Activated effector memory CD4-positive, alpha-beta T cell treated with Interleukin-2 at 50 U/mL for 16 hours (primary cell): ENCODE measurements at places on chromosomes 13 and 19.

GRCh38 chr19:44003461-44004009 is 778 bp downstream of the ZNF230 start:
- DNase-seq, result no peak

- no peak for DNase-seq
Observed at GRCh38 chr19:50290011-50290410, 39.2 kb downstream of the KCNC3 start.

DNA sequence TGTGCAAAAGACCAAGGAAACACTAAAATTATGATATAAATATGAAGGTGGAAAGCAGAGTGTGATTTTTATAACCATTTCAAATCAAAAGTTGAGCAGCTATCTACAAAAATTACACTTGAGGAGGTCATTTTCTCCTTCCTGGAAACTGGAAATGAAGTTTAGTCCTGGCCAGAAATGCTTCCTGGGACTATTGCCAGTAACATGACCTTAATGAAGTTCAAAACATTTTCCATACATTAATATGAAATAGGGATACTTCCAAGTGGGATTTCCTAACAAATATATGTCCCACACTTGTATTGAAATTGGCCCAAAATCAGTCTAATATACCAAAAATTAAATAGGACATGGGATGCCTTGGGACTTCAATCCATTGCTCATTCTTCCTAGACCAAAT is 1556.8 kb upstream of the MIR17HG start:
- no peak for DNase-seq

- no peak for DNase-seq
Observed at GRCh38 chr19:30708416-30709178, 336.4 kb downstream of the ZNF536 start.

DNA sequence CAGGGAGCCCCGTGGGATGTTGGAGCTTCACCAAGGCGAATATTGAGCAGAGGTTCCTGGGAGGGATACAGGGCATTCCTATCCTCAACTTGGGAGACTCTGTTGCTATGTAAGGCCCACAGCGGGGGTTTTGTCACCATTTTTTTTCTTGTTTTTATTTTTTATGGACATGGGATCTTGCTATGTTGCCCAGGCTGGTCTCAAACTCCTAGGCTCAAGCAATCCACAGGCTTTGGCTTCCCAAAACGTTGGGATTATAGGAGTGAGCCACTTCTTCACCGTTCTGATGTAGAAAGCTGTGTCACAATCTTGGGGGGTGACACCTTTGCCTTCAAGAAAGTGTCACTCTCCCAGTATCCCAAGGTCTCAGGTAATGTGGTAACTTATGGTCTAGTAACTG is 2.6 kb downstream of the DLL3 start:
- no peak for DNase-seq

- no peak for DNase-seq
Observed at GRCh38 chr19:33171222-33171795, 22.8 kb upstream of the LRP3 start.

- DNase-seq, result no peak
Observed at GRCh38 chr13:110306960-110307766, at the start of the genes COL4A1 and COL4A2. COL4A1 (minus strand) TSS chr13:110307157; CDS start chr13:110307027, 130 bp downstream. COL4A2 (plus strand) TSS chr13:110307284; CDS start chr13:110307904, 620 bp downstream.

GRCh38 chr19:45508861-45509691 is 1.8 kb downstream of the VASP start:
- peak; percentile 24 for DNase-seq

DNA sequence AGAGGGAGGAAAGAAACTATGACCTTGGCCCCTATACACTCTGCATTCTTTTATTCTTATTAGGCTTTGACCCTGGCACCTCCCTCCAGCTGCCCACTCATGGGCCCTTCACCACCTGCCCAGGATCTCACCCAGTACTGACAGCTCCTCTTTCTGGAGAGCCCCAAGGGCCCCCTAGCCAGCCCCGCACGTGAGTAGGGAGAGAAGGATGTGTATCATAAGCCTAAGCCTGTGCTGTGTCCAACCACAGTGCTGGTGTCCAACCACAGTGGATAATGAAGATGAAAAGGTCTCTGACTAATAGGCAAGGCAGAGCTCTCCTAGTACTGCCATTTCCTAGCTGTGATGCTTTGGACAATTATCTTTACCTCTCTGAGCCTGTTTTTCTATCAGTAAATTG is 4.2 kb downstream of the DMRTC2 start:
- DNase-seq, result no peak

- DNase-seq, result no peak
Observed at GRCh38 chr19:4911314-4911713, 2.0 kb downstream of the UHRF1 start.

GRCh38 chr19:12872941-12873890 is 8.0 kb downstream of the DNASE2 start:
- DNase-seq, result no peak

DNA sequence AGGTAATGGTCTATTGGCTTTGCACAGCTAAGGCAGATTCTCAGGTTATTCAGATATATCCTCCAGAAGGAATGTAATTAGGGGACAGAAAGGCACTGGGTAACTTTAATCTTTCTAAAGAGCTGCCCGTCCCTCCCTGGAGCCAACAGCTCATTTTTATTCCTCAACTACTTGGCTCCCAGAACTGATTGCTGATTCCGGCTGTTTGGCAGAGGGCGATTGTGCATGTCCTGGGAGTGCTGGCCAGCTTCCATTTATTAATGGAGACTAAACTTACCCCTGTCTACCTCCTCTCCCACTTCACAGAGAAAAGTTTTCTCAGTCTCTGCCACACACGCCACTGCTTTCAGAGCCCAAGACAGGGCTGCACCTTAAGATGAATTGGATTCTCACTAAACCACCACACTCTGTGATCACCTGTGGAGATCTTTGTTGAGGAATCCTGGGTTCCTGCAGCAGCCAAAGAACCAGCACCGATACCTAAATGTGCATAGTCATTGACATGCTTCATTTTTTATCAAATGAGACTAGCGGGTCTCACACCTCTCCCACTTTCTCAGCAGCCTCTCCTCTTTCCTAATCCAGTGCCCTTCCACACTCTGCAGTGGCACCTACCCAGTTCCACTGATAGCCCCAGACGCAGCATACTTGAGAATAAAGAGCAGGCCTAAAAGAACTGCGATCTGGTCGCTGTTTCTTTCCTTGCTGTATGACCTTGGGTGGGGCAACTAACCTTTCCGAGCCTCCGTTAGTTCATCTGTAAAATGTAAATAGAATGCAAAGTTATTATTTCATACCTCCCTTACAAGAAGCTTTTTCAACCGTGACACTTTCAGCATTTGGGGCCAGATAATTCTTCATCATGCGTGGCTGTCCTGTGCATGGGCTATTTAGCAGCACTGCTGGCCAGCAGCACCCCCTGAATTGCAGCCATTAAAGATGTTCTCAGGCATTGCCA is 648.7 kb downstream of the UQCRFS1 start:
- DNase-seq, result no peak

DNA sequence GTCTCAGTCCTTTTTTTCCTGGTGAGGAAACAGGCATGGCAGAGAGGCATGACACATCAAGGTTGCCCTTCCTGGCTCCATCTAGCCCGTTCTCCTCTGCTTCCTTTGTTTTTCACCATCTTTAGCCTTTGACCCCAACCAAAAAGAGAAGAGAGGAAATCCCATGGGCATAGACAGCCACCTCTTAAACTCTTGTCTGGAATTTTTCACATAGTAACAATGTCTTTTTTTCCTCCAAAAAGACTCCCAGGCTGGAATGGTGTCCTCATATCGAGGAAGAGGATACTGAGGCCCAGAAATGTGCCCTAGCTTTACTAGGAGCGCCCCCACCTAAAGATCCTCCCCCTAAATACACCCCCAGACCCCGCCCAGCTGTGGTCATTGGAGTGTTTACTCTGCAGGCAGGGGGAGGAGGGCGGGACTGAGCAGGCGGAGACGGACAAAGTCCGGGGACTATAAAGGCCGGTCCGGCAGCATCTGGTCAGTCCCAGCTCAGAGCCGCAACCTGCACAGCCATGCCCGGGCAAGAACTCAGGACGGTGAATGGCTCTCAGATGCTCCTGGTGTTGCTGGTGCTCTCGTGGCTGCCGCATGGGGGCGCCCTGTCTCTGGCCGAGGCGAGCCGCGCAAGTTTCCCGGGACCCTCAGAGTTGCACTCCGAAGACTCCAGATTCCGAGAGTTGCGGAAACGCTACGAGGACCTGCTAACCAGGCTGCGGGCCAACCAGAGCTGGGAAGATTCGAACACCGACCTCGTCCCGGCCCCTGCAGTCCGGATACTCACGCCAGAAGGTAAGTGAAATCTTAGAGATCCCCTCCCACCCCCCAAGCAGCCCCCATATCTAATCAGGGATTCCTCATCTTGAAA is at the start of gene GDF15:
GDF15 (plus strand) TSS at position 484 of the 868 bp plus-strand sequence; CDS start at position 516, 32 bp downstream.
- DNase-seq, result no peak

DNA sequence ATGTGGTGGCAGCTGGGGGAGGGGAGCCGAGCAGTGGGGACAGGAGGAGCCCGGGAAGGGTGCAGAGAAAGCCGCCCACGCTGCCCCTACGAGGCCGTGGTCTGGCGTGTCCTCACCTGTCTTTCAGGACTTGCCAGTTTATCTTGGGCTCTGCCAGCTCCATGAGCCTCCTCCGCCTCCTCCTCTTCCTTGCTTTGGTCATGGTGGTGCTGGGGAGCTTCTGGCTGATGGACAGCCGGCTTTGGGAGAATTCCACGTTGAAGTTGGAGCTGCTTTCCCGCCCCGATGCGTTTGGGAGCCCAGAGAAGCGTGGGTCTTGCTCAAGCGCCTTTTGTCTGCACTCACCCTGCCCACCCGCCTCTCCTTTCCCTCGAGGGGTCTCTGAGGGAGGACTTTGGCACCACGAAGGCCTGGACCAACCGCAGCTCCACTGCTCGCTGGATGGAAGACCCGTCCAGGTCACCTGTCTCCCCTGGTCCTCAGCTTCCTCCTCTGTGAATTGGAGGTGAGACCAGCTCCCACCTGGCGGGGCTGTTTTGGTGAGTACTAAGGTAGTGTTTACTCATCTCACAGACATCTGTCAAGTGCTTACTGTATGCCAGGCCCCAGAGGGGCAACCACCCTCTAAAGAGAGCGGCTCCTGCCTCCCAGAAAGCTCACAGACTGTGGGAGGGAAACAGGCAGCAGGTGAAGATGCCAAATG is 29.7 kb upstream of the MIER2 start:
- no peak for DNase-seq

GRCh38 chr13:73248711-73249580 is 190.1 kb downstream of the KLF5 start:
- DNase-seq, result no peak

- no peak for DNase-seq
Observed at GRCh38 chr19:29485293-29485692, 40.5 kb upstream of the VSTM2B start.

GRCh38 chr13:91764527-91764926 is 366.1 kb downstream of the GPC5 start:
- no peak for DNase-seq

- DNase-seq, result no peak
Observed at GRCh38 chr13:44739120-44739519, 163.0 kb upstream of the TSC22D1 start.

GRCh38 chr13:71964491-71965100 is 97.6 kb upstream of the DACH1 start:
- no peak for DNase-seq

GRCh38 chr19:57363688-57364181 is 384 bp downstream of the TRAPPC2B start:
- no peak for DNase-seq

- no peak for DNase-seq
Observed at GRCh38 chr19:4754248-4754647, 30.6 kb upstream of the DPP9 start.

- no peak for DNase-seq
Observed at GRCh38 chr13:51327961-51328360, 11.5 kb upstream of the SERPINE3 start.

- no peak for DNase-seq
Observed at GRCh38 chr19:30116984-30117555, 175.0 kb downstream of the URI1 start.

DNA sequence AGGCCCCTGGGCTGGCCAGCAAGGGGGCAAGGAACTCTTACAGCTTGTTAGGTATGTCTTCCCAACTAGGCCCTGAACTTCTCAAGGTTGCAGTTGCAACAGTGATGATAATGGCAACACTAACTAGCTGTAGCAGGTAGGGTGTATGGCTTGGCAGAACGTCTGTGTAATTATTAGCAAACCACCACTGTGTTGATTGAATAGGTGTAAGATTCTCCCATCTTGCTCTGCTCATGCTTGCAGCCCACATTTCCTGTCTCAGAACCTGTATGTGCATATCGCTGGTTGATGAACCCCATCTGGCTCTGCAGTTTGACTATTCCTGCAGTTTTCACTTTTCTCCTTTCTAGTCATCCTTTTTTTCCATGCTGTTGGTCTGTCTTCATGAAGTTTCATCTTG is 178.8 kb downstream of the KATNAL1 start:
- DNase-seq, result no peak

GRCh38 chr13:25729201-25729600 is 322.6 kb downstream of the SHISA2 start:
- no peak for DNase-seq

GRCh38 chr19:54231077-54231931 is 8.5 kb upstream of the LILRB3 start:
- peak; percentile 75 for DNase-seq

- DNase-seq, result no peak
Observed at GRCh38 chr13:75461314-75461713, 20.7 kb downstream of the TBC1D4 start.

DNA sequence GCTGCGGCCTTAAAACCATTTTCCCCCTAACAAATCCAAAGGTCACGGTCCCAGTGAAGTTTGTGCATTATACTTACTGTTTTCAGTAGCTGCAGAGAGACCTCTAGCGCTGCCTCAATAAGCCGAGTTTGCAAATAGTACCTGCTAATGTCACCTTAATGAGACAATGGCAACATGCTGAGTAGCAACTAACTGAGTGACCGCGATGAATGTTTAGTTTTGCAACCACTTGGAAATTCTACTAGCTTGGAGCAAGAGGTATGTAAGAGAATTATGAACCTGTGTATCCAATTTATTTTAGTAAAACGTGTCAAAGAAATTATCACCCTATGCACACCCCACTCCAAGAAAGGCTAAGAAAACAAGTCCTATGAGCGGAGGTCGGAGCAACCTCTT is 1.2 kb downstream of the KPNA3 start:
- no peak for DNase-seq

DNA sequence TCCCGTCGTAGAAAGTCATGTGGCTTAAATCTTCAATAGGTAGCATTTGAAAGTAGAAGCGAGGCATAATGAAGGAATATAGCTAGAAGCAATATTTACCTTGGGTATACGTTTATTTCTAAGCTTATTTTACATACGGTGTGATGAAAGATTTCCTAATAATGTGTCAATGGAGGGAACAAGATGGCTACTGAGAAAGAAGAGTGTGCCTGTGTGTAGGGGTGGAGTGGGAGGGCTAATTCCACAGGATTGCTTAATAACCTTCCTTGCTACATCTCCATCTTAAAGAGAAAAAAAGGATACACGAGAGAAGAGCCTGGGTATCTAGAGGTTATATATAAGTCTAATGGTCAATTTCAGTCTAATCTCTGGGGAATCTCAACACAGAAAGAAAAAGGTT is 2.0 kb downstream of the SPART start:
- DNase-seq, result no peak
